ENCODE measurements at places on chromosomes 1 and 21.

DNA sequence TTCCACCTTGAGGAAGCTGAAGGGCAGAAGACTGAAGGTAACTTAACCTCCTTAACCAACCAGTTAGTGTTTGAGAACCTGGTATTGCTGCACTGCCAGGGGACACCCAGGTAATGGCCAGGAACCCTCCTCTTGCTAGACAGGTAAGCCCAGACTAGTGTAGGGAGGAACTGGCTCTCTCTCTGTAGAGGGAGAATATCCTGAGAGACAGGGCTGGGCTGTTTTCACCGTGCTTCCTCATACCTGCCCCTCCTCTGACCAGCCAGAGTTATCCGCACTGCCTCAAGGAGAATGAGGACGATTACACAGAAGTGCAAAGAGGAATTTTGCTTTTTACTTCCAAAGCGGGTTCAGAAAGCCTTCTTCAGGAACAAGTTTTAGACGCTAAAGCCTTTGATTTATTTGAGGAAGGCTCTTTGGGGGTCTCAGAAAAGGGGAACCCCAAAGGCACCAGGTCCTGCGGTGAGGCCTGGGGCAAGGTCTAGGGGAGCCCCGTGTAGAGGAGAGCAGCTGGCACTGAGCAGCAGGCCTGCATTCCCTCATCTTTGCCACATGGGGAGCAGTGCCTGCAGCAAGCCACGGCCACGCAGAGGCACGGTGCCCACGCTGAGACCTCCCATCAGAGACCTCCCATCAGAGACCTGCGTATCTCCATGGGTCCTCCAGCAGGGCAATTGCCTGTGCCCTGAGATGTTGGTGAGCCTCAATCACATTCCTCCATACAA lies 13.5 kb downstream of the GNG4 start:
- no peak for DNase-seq

DNA sequence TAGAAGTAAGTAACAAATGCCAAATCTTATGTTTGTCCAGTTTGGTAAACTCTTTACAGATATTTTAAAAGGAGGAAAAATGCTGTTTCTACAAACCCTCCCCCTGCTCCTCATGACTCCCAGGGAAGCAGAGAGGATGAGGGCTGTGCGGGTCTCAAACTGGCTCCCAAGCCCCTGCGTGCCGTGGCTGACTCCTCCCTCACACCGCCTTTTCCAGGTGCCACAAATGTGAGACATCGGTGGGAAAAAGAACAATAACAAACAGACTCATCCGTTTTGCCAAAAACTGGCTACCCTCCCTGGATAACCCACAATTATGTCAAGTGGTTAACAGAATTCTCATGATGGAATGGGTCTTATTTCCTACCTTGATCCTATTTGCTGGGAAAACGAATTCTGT lies 594.6 kb downstream of the PTPRU start:
- no peak for DNase-seq

- no peak for DNase-seq
Observed at GRCh38 chr1:1040004-1040991, 20.4 kb downstream of the AGRN start.

GRCh38 chr21:45078877-45079281 lies 4.5 kb downstream of the ADARB1 start:
- peak; percentile 73 for DNase-seq

- DNase-seq, result no peak
Observed at GRCh38 chr21:28419811-28420210, 572.9 kb downstream of the LTN1 start.

DNA sequence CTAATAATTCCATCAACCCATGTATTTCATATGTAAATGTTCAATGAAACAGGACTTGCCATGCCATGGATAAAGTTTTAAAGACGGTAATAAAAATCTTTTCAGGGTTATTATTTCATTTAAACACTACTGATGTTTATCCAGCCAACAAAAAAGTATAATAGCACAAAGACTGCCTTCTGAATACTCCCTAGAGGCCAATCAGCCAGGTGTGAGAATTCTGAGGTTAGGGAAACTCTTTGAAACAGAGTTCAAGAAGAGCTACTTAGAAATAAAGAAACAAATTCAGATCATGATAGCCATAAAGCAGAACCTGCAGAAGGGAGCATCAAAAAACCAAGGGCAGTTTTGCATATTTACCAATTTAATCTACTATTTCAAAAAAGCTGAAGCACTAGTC lies 48.7 kb downstream of the AKT3 start:
- DNase-seq, result no peak

All from H54 (cell line).